ENCODE measurements at places on chromosomes 16 and 17.

DNA sequence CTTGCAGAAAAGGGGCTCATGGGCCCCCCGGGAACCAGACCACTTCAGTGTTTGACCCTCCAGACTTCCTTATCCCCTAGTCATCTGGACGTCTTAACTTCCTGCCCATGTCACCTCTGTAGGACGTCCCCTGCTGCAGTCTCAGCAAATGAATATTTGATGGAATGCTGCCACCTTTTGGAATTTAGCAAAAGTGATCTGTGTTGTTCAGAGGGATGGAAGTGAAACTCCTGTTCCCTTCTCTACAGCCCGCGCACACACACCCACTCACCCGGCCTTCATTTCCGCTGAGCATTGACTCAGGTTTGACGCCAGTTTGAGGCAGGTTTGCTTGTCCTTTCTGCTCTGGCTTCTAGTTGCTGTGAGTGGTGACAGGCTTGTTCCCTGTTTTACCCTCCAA, 507.2 kb upstream of the EEF2KMT start:
- no peak for DNase-seq

DNA sequence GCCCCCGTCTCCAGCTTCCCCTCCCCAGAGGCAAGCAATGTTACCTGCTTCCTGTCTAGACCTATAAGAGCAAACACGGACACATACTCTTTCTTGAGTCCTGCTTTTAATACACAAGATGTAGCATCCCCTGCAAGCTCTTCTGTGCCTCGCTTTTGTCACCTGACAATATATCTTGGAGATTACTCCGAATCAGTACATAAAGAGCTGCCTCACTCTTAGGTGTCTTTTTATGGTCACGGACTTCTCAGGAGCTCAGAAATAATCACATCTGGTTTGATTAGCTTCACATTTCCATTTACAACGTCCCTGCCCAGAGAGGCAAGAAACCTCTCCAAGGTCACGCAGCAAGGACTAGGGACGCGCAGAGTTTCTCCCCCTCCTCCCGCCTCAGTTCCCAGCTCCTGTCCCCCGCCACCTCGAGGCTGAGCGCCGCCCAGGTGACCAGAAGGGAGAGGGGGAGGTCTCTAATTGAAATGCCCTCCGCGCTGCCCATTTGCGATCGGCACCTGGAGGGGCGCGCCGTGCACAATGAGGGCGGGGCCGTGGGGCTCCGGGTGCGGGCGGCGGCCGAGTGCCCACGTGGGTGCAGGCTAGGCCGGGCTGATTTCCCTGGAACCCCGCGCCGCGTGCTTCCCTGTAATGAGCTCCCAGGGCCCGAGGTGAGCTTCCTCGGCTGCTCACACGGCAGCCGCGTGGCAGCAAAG, 13.8 kb upstream of the SEZ6 start:
- DNase-seq: no peak

- no peak for DNase-seq
Observed at GRCh38 chr17:57603546-57603945, 141.6 kb downstream of the CCDC182 start.

DNA sequence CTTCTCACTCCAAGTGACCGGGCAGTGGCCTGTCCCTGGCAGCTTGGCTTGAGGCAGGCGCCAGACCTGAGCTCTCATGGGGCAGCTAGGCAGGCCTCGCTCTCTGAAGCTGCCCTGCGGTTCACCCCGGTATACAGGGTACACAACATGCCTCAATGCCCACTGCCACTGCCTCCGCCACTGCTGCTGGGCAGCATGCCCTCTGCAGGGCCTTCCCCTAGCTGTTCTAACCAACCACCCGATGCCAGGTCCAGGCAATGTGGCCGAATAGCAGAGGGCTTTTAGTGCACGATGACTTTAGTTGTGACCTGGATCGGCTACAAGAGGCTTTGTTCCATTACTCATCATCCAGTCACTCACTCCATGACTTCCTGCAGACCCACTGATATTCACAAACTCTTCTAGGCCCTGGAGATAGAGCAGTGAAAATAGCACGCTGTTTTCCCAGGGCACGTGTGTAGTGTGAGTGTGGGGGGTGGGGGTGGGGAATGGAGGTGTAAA, 19.7 kb downstream of the CDC42EP4 start:
- DNase-seq: peak; percentile 75

- no peak for DNase-seq
Observed at GRCh38 chr16:65202461-65202860, 80.6 kb upstream of the CDH11 start.

DNA sequence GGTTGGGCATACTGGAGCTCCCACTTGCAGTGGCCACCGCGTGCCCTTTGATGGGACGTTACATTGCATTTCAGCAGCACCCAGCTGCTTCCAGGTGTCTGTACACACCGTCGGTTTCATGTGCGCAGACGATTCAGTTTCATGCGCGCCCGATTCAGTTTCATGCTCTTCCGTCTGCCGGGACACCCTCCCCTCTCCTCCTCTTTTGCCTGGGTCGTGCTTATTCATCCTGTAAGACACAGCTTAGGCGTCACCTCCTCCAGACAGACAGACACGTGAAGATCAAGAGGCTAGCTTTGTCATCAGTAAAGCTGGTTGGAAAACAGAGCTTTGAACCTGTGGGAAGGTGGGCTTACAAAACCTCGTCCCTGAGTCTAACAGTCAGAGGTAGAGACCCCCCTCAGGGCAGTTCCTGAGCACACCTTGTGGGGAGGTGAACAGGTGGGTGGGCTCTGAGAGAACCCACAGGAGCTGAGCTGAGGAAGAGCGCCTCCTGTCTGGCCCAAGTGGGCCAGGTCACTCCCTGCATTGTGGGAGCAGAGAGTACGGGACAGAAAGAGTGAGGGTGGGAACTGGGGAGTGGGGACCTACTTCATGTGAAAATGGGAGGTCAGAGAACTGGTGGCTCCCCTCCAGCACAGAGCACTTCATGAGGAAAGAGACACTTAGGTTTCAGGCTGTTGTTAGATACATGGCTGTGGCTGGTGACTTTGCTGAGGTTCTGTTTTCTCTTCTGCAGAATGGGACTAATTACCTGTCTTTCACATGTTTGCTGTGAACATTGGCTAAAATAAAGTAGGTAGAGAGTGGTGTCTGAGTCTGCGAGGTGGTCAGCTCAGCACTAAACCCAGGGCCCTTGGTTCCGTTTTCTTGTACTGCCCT, 122.1 kb downstream of the SNX29 start:
- no peak for DNase-seq

- no peak for DNase-seq
Observed at GRCh38 chr17:77125432-77125901, 15.3 kb upstream of the SEC14L1 start.

- no peak for DNase-seq
Observed at GRCh38 chr17:71057448-71057847, 888.1 kb downstream of the KCNJ2 start.

DNA sequence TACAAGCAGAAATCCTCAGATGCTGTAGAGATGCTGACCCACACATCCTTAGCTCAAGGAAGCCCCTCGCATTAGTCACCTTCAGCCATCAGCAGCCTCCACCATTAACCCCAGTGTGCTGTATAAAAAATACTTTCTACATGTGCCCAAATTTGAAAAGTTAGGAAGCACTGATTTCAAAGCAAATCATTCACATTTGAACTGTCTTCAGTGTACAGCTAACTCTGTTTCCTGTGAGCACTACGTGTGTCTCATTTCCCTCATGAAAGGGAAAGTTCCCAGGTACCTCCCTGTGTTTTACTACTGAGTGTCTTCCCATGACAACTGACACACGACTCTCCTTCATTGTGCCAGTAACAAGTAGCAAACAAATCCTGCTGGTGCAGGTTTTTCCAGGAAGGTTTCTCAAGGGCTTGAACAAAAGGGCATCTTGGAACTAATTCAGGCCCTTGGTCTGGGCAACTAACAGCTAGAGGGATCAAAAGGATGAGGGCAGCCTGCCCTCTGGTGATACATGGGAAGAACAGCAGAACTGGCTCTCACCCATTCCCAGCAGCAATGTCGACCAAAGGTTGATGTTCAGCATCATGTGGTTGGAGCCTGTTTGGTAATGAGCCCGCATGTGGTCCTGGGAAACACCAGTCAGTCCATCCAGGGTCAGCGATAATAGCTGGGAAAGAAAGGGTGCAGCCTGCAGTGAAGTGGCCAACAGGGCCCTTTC, 4.0 kb downstream of the SLC35B1 start:
- DNase-seq: no peak

DNA sequence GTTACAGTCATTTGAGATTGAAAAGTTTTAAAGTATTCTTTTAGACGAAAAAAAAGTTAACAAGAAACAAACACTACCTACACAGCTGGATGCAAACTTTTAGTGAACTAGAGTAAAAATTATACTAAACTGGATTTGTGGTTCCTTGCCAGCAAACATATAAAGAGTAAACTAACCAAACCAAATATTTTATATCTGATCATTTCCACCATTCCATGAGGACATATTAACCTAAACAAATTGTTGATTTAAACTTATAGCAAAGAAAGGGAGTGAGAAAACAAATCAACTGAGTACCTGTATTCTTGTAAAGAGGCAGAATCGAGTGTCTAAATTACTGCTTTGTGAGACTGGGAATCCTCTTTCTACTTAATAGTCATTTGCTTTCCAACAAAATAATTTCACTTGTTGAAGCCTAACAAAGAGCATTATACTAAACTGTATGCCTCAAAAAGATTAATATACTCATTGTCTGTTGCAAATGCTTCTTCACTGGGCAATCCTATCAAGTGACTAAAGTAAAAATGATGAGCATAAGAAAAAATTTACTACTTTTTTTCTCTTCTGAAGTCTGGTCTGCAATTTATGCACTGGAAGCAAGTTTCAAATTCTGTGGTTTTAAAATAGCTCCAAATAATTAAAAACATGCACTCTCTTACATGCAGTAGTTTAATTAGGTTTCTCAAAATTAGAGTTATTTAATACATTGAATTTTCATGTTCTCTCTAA, 37.5 kb downstream of the AKAP10 start:
- DNase-seq: no peak

DNA sequence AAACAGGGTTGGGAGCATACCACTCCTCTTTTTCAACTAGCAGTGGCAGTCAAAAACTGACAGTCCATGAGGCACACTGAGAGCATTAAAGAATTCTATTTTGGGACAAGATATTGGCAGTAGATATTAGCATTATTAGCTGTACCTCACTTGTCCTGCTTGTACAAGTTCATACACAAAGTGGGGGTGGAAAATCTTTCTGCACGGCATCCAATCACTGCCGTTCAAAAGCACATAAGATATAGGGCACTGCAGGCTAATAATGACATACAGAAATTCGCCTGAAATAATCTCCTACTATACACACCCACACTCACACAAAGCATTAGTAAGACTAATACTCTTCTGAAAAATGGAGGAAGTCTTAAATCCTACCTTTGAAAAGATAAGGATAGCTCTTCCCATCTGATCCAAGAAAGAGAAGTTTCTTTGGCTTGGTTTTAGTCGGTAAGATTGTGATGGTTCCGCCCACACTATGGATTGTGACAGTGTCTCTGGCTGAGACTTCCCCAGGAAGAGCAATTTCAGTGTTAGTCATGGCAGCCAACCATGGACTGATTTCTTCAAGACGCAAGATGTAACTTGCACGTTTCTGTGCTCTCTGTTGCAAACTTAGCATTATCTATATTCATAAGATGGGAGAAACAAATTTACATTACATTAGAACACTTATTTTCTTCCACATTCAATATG, 40.6 kb upstream of the ARL6IP1 start:
- DNase-seq: no peak

DNA sequence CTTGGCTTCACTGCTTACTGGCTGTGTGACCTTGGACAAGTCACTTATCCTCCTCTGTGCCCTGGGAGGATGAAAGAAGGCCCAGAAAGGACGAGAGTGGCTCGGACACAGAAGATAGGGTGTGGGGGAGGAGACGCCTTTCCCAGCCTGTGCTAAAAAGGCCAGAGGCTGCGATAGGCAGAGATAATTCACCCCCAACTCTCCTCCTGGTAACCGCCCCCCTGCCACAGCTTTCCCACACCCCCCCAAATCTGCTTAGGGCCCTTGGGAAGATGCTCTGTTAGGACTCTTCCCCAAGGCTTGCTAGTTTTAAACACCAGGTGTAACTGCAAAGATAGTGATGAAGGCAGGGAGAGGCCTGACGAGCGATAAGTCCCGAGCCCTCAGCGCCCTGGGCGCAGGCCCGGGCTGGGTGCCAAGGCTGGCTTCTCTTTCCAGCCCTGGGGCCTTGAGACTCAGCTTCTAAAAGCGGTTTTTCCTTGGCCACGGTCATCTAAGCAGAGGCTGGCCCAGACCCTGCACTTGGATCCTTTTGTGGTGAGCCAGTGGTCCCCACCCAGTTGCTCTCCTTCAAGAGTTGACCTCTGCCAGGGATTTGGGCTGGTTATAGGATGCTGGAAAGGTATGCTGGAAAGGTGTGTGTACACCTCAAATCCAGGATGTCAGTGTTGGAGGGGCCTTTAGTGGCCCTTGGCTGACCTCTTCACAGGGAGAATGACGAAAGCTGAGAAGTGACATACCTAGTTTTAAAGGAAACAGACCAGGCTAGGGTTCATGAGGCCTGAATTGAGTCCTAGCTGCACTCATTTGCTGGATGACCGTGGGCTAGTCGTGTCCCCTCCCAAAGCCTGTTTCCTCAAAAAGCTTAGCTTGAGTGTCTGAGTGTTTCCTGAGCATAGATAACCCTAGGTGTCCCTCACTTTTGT, 3.4 kb upstream of the PPP1R9B start:
- DNase-seq: peak; percentile 86

- DNase-seq: no peak
Observed at GRCh38 chr16:86346034-86346433, 164.3 kb upstream of the FOXF1 start.
